ENCODE measurements at places on chromosomes 5 and 9.

DNA sequence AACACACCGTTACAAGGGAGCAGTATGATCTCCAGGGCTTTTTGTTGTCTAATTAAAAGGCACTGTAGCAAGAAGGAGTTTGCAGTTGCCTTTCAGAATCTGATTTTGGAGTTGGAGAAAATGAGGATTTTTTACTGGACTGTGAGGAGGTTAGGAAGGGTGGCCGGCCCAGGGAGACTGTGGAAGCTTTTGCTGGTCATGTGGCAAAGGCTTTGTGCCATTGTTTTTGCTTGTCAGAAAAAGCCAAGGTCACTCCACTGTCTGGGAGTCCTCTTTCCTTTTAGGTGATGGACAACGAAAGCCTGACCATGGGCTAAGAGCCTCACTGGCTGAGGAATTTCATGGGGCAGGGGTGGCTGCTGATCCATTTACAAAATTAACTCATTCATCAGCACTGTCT lies 10.3 kb upstream of the WHRN start:
- no peak for DNase-seq

GRCh38 chr9:90801973-90802322 lies 329 bp downstream of the SYK start:
- no peak for DNase-seq

DNA sequence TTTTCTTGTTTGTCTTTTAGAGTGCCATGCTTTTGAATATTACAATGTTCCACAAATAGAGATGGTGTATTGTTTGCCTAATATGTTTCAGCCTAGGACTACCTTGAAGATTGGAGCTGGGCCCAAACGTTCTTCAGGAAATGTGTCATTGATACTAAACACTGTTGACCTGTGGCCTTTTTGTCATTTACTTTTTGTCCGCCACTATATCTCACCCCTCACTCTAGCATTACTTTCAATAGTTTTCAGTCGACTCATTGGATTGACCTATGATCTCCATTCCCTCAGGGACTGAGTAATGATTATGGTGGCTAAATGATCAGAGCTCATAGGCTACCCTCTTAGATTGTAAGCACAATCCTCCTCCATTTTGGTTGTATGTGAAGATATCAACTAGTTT lies 115.8 kb downstream of the NUDT12 start:
- no peak for DNase-seq

DNA sequence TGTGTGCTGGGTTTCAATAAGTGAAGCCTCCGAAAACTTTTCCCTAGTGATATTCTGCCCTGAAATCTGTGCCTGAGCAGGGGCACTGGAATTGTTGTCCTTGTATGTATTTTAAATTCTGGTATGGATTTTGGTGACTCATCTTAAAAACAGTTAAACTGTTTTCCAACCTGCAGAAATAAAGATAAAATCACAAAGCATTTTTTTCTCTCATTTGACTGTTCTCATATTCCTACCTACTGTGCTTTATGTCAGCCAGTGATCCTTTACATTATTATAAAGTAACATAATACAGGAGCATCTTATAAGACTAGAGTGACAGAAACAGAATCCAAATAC lies 10.9 kb upstream of the TAF11L2 start:
- no peak for DNase-seq

DNA sequence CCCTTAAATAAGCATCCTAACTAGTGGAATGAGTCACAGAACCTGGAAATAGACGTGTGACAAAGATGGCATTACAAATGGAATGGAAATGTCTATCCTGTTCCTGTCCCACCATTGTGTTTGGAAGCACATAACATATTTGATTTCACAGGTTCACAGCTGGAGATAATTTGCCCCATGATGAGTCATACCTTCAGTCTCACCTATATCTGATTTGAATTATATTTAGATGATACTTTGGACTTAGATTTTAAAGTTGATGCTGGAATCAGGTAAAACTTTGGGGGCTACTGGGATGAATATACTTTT lies 92.5 kb downstream of the CEMIP2 start:
- DNase-seq: no peak

GRCh38 chr5:35804841-35805240 lies 51.9 kb upstream of the IL7R start:
- DNase-seq: no peak

- DNase-seq: no peak
These were observed 10.3 kb upstream of the PRUNE2 start for GRCh38 chr9:76916231-76916630.

GRCh38 chr5:150584556-150585335 lies 55.7 kb upstream of the SYNPO start:
- no peak for DNase-seq

DNA sequence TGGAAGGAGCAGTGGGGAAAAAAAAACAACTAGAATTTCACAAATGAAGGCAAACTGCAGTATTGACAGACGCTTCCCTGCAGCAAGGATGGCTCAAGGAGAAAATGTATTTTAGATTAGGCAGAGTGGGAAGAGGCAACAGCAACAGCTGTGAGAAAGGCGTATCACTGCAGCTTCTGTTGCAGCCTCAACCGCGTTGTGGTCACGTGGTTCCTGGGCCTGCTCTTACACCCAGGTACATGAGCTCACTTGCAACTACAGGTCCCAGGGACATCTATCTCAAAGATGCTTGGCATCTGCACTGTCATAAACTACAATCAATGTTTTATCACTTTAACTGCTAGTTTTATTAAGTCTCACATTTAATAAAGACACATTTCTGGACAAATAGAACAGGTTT lies 36.0 kb upstream of the GOLM1 start:
- no peak for DNase-seq

DNA sequence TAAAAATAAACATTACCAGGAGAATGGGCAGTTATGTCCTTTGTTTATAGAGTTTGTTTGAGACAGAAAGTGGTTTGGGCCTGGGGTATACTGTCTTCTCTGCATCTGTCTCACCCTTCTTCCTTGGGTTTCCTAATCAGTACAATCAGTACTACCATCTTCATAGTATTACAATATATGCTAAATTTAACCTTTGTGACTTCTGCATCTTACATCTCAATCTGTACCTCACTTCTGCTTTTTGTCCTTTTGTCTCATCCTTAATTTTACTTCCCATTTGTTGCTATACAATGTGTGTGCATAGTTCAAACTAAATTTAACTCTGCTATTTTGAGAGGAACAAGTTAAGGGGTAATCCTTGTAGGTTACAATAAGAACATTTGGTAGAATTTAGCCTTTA lies 19.6 kb downstream of the FBXO38 start:
- DNase-seq: no peak

- no peak for DNase-seq
These were observed 22.4 kb downstream of the GNAQ start for GRCh38 chr9:78009186-78009585.

- no peak for DNase-seq
These were observed 38.7 kb upstream of the PRLR start for GRCh38 chr5:35269006-35269405.

DNA sequence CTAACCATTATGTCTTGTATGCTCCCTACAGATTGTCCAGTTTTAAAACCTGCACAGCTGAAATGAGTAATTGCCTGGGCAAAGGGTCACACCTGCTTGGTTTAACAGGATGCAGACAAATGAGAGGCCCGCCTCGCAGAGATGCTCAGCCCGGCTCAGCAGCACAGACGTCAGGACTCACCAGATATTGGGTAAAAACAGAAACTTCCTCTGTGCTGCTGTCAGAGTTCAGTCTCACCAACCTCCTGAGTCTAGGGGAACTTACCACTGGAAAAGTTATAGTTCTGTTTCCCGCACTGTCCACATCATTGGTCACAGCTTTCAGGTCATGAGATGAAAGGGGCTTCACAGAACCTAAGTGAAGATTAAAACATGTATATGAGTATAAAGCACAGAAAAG lies 152.5 kb downstream of the ESM1 start:
- no peak for DNase-seq

GRCh38 chr9:120911295-120911837 lies 15.2 kb downstream of the TRAF1 start:
- no peak for DNase-seq

GRCh38 chr9:129163753-129164152 lies 14.3 kb downstream of the IER5L start:
- DNase-seq: no peak

DNA sequence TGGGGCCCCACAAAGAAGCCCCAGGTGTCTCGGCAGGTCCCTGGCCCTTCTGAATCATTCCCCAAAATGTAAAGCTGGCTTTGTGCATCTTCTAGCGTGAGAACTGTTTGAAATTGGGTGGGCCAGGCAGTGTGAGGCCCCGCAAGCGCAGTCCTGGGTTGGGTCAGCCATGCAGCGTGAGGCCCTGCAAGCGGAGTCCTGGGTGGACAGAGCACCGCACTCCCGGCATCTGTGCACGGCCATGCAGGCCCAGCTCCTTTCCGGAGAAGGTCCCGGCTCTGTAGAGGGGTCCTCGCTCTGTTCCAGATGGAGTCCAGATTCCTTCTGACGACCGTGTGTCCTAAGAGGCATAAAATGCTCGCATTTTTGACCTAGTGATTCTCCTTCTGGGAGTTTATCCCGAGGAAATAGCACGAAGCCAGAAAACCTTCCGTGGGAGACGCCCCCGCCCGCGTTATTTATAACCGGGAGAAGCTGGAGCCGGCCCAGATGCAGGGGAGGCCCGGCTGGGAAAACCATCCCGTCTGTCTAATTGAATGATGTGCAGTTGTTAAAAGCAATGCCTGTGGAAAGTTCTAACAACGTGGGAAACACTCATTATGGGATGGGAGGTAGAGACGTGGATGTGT lies 19.4 kb upstream of the NOTCH1 start:
- no peak for DNase-seq

DNA sequence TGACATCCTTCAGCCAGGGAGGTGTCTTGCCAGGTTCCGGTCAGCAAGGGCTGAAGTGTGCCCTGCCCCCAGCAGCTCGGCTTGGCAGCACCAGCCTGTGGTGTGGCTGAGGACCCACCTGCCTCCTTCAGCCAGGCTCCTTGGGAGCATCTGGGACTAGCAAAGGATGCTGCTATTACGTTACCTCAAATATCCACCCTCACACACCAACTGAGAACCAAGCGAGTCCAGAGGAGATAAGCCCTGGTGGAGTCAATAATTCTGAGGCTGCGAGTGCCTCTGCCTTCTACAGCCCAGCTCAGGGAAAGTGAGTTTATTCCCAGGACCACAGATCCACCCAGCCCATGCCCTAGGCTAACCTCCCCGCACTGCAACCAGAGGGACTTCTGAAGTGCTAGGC lies 57.1 kb upstream of the FSTL4 start:
- no peak for DNase-seq

DNA sequence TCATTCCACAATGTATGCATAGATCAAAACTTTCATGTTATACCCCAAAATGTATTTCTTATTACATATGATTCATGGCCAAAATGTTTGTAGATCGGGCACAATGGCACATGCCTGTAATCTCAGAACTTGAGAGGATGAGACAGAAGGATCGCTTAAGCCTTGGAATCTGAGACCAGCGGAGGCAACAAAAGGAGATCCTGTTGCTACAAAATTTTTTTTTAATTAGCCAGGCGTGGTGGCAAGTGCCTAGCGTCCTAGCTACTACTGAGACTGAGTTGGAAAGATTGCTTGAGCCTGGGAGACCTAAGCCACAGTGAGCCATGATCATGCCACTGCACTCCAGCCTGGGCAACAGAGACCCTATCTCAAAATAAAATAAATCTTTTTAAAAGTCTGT lies 89.9 kb downstream of the MAPKAP1 start:
- DNase-seq: no peak

GRCh38 chr5:102624405-102624804 lies 125.6 kb upstream of the SLCO6A1 start:
- DNase-seq: no peak

- DNase-seq: no peak
These were observed 84.1 kb downstream of the MAMDC2 start for GRCh38 chr9:70127540-70128416.

- DNase-seq: no peak
These were observed 76.5 kb upstream of the HSPA9 start for GRCh38 chr5:138651767-138652117.

- DNase-seq: no peak
These were observed 2.6 kb downstream of the NFIB start for GRCh38 chr9:14311171-14311949.

GRCh38 chr9:93952784-93953495 lies 2.2 kb downstream of the BARX1 start:
- no peak for DNase-seq

GRCh38 chr9:5563886-5564285 lies 53.6 kb downstream of the PDCD1LG2 start:
- DNase-seq: no peak

- DNase-seq: no peak
These were observed 268.0 kb upstream of the KIF2A start for GRCh38 chr5:62038024-62038423.

- DNase-seq: no peak
These were observed 146.5 kb downstream of the CACNA1B start for GRCh38 chr9:138024131-138024530.

DNA sequence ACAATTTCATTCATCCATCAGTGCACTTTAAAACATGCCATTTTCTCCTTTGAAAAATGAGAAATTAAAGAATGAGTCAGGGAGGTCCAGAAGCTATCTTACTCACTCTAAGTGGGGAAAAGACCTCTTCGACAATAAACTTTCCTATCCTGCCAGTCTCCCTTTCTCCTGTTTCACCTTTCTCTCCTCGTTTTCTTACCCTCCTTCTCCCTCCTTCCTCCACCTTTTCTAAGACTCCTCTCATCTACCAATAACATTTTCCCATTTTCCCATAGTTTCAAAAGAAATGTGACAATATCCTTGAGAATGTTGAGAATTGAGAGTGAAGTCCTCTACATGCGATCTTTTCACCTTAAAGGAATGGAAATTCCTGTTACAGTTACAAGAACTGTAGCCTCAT lies 450.5 kb upstream of the GRAMD2B start:
- no peak for DNase-seq

GRCh38 chr5:61724102-61724501 lies 392.0 kb downstream of the ZSWIM6 start:
- no peak for DNase-seq

- no peak for DNase-seq
These were observed 124.0 kb upstream of the LMX1B start for GRCh38 chr9:126489581-126490213.

DNA sequence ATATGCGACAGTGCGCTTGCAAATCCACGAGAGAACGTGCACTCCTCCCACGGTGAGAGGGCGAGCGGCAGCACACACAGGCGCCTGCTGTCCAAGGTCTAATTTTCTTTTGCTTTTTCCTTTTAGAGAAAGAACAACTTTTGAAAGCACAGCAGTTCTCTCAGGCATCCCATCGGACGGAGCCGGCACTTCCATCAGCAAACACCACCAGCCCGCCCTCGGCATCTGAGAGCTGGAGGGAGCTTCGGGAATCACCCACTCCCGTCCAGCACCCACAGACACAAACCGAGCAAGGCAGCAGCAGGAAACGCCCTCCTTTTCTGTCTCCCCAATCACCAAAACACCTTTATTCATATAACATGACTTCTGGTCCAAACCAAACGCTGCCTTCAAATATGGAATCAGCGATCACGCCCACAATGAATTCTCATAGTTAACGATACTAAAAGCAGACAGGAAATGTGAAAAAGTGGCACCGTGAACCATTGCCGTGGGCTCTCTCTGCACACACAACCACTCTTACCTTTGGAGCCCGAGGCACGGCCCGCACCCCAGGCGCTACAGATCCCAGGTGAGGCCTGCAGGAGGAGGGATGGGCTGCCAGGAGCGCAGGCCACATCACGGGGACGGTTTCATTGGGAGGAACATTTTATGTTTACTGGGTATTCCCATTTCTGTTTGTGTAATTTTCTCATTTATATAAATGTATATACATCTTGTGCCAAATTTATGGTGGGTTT lies 14.2 kb downstream of the LPCAT1 start:
- no peak for DNase-seq
